ENCODE measurements at places on chromosomes 13 and 19. TPM values are rescaled to one million over a fixed set of nuclear protein-coding genes. Genes with fewer than 3 reads are reported as not detected.

The CBLC gene
- total RNA-seq: not detected

The PEX11G gene
- total RNA-seq: 1.1 TPM

The PTPRS gene
- 11.6 TPM for total RNA-seq

The PRSS57 gene
- not detected for total RNA-seq

The GPC6 gene
- total RNA-seq: not detected

The CD70 gene
- not detected for total RNA-seq

The ZNF28 gene
- total RNA-seq: 16.7 TPM

The GTF3A gene
- 244 TPM for total RNA-seq

The ZNF260 gene
- total RNA-seq: 20.5 TPM

The PNMA8A gene
- total RNA-seq: 3.5 TPM

The PBX4 gene
- total RNA-seq: 46.0 TPM

The RFX1 gene
- 17.1 TPM for total RNA-seq

The APOC1 gene
- total RNA-seq: 1.4 TPM

The PLA2G4C gene
- total RNA-seq: 1.6 TPM

The ZBTB32 gene
- total RNA-seq: 0.21 TPM

The NLRP7 gene
- total RNA-seq: not detected

The ZNF823 gene
- 7.3 TPM for total RNA-seq

The VSTM2B gene
- total RNA-seq: not detected

The SLC25A41 gene
- total RNA-seq: 0.62 TPM

The PDX1 gene
- not detected for total RNA-seq

The DPF1 gene
- total RNA-seq: not detected

The PTPRH gene
- total RNA-seq: not detected

The CD33 gene
- not detected for total RNA-seq

The THSD1 gene
- 1.1 TPM for total RNA-seq

The TTYH1 gene
- total RNA-seq: not detected

The TMEM59L gene
- total RNA-seq: not detected

The CYP2A7 gene
- not detected for total RNA-seq

The DDX49 gene
- total RNA-seq: 39.4 TPM

The DACT3 gene
- total RNA-seq: 0.13 TPM

The RASIP1 gene
- 0.25 TPM for total RNA-seq

The PODNL1 gene
- total RNA-seq: not detected

The ICAM5 gene
- not detected for total RNA-seq

The SSBP4 gene
- total RNA-seq: 41.3 TPM

The KASH5 gene
- 0.36 TPM for total RNA-seq

The TNNT1 gene
- total RNA-seq: not detected

The ZNF730 gene
- not detected for total RNA-seq

The SERP2 gene
- not detected for total RNA-seq

The HPN gene
- total RNA-seq: not detected

The RNF17 gene
- total RNA-seq: not detected

The SPACA6 gene
- 11.9 TPM for total RNA-seq

The FFAR3 gene
- not detected for total RNA-seq

The ZNF613 gene
- 8.0 TPM for total RNA-seq

The SERPINE3 gene
- not detected for total RNA-seq

The EFNB2 gene
- 0.49 TPM for total RNA-seq

The LILRA1 gene
- total RNA-seq: not detected

The R3HDM4 gene
- 179 TPM for total RNA-seq

The HCST gene
- total RNA-seq: 87.7 TPM

The ERICH4 gene
- total RNA-seq: not detected

The PROZ gene
- not detected for total RNA-seq

The CGB8 gene
- not detected for total RNA-seq

The LILRB3 gene
- not detected for total RNA-seq

The KRTDAP gene
- not detected for total RNA-seq

The SUGT1 gene
- 45.4 TPM for total RNA-seq

The DACH1 gene
- not detected for total RNA-seq

The VAV1 gene
- total RNA-seq: 79.5 TPM

The GRAMD1A gene
- total RNA-seq: 317 TPM
